NCI-H1092 treated with DMSO at 0.1 percent for 48 hours (cell line): ENCODE measurements at places on chromosomes 4 and X.
A peak's percentile ranks its signal among the peaks of the same experiment; 100 is the strongest.

DNA sequence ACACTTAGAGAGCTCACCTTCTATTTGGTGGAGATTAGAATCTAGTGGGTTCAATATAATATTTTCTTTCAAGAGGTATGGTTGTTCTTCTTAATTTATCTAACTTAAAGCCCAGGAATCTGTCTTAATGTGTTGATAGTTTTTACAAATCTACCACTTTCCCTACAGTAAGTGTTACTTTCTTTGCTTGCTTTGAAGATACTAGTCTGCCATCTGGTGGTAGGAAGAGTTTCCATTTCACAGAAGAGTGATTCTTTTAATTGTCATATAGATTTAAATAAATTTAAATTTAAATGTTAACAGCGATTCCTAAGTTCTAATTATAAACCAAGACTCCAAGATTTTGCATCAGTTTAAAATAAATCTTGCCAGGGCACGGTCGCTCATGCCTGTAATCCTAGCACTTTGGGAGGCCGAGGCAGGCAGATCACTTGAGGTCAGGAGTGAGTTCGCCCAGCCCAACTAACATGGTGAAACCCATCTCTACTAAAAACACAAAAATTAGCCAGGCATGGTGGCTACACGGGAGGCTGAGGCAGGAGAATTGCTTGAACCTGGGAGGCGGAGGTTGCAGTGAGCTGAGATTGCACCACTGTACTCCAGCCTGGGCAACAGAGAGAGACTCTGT, 43.5 kb downstream of the NUDT9 start:
- DNase-seq, result peak; percentile 39

DNA sequence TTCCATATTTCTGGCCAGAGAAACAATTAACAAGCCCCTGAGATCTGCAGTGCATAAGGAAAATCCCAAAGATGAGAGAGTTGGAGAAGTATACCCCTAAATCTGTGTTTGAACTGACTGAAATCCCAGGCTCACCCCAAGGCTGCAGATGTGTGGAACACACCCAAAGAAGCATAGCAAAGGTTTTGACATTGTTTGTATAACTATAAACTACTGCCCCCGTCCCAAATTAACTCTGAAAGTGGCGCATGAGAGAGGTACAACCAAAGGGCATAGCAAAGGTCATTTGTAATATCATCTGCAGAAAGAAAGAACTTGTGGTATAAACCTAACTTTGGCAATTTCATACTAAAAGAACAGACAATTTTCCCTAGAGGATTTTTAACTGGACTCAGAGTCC, 157.9 kb downstream of the DCAF12L1 start:
- DNase-seq, result no peak

- no peak for DNase-seq
Observed at GRCh38 chr4:38233727-38234480, 273.7 kb downstream of the PTTG2 start.

- no peak for DNase-seq
Observed at GRCh38 chr4:3249711-3250437, 915 bp downstream of the MSANTD1 start.

GRCh38 chrX:1292575-1293290, 24.1 kb downstream of the CSF2RA start:
- DNase-seq, result no peak

DNA sequence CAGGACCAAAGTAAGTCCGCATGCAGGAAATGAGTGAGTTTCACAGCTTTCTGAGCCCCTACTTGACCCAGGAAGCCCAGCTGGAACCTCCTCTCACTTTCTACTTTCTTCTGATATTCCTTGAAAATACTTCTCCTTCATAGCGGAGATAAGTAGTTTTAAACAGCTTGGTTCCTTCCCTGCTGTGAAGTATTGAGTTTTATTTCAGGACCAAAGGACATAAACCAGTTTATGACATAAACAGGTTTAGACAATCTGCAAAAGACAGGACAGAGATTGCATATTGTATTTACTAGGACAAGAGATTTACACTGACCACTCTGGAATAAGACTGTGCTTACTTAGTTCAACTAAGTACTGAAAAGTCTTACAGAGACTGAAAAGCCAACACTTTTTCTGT, 54.8 kb downstream of the PAGE2 start:
- no peak for DNase-seq

- no peak for DNase-seq
Observed at GRCh38 chr4:46385946-46386345, 4.0 kb downstream of the GABRA2 start.

- no peak for DNase-seq
Observed at GRCh38 chrX:44747969-44748368, 95.9 kb upstream of the DUSP21 start.

DNA sequence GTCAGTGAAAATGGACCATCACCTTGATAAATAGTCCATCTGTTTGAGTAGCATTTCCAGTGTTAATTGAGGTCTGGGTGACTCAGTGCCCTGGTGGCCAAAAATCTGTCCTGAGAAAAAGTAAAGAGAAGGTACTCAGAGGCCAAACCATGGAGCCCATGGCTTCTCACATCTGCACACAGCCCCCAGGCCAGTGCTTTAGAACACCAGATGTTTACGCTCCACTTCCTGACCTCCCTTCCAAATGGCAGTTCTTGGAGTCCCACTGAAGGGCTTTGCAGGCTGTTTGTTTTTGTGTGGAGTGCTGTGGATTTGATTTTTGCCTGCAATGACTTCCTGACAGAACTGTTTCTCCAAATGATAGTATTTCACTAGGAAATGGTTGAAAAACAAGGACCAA, 60.2 kb upstream of the GPC4 start:
- no peak for DNase-seq

DNA sequence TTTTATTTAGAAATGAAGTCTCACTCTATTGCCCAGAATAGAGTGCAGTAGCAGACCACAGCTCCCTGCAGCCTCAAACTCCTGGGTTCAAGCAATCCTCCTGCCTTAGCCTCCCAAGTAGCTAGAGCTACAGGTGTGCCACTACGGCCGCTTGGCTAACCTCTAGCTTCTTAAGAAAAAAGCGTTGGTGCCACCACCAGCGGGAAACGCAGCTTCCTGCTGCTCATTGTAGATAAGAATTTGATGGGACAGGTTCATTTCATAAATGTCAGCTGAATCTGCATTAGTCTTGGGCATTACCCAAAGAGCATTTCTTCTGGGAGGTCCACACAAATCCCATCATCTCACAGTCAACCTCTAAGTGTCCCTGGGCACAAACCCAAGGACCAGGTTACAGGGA, 33.2 kb upstream of the NAP1L5 start:
- DNase-seq, result no peak

GRCh38 chrX:3145716-3146115, 104.4 kb downstream of the ARSF start:
- no peak for DNase-seq

GRCh38 chr4:80058740-80059139, 14.3 kb downstream of the ANTXR2 start:
- DNase-seq, result no peak

GRCh38 chr4:173499658-173500535, 30.1 kb downstream of the HAND2 start:
- no peak for DNase-seq

DNA sequence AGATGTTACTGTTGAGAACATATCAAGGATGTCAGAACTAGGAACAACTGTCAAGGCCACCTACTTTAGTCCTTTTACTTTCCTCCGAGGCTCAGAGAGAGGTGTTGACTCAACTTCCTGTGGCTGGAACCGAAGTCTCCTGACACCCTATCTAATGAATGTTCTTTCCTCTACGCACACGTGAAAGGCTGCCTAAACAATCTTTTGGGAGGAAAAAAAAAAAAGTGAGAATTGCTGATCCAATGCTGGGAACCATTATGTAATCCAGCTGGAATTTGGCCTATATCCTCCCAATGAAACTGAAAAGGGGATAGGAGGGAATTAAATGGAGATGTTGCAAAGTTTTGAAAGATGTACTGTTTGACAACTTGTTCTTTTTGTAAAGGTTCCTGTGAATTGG, 8.3 kb upstream of the MAP7D3 start:
- no peak for DNase-seq

DNA sequence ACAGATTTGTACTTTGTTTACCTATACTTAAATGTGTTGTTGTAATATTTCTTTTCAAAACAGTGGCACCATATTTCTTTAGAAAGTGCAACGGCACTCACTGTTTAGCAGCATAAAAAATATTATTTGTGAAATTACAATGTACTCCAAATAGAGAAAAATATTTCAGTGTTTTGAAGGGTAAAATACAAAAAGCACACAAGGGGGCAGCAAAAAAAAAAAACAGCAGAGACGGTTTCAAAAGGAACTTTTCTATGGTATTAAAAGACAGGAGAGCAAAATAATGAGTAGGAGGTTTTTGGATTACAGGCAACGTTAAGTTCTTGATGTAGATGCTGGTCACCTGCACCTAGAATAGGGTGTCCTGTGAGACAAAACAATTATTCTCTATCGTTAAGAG, 2.0 kb downstream of the NUDT11 start:
- DNase-seq, result no peak

DNA sequence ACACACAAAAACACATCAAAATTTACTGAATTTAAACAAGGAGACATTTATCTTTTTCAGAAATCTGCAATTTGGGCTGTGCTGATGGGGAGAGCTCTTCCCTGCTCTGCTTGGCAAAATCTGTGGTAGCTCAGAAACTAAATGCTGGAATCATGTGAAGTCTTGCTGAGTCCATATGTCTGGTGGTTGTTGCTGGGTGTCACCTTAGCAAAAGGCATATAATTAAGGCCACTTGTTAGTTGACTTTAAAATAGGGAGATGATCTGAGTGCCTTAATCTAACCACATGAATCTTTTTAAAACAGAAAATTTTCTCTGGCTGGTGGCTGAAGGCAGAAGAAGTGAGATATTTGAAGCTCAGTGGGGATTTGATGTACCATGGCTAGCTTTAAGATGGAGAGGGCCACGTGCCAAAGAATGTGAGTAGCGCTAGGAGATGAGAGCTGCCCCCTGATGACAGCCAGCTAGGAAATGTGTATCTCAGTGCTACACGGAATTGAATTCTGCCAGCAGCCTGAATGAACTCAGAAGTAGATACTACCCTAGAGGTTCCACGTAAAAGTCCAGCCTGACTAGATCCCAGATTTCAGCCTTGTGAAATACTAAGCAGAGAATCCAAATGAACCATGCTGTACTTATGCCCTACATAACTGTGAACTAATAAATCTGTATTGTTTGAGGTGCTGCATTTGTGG, 7.6 kb upstream of the GUF1 start:
- DNase-seq, result no peak

- DNase-seq, result no peak
Observed at GRCh38 chr4:84957514-84958420, 8.7 kb downstream of the WDFY3 start.

GRCh38 chr4:69830560-69831269, 29.2 kb downstream of the SULT1E1 start:
- DNase-seq, result peak; percentile 52

- DNase-seq, result peak; percentile 22
Observed at GRCh38 chr4:186554914-186555827, at the start of gene MTNR1A. TSS of gene MTNR1A (minus strand) at chr4:186555567. CDS start at chr4:186555365, 202 bp downstream.

DNA sequence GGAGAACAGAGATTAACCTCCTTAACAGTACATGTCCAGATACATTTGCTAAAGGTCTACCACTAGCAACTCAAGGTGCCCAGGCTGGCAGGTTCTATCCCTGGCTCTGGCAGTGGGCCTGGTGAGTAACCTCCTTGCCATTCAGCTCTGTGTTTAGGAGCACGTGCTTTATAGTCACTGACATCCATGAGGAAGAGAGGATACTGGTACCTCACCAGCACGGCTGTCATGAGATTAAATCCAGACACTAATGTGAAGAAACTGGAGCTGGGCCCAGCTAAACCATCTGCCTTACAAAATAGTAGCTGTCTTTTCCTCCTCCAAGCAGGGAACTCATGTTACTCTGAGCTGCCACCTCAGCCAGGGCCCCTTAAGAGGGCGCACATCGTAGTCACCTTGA, 45.3 kb downstream of the GPRASP3 start:
- DNase-seq, result no peak

GRCh38 chr4:53514509-53514908, 76.8 kb downstream of the LNX1 start:
- no peak for DNase-seq

- DNase-seq, result no peak
Observed at GRCh38 chr4:77100234-77100633, 24.4 kb upstream of the CCNI start.

DNA sequence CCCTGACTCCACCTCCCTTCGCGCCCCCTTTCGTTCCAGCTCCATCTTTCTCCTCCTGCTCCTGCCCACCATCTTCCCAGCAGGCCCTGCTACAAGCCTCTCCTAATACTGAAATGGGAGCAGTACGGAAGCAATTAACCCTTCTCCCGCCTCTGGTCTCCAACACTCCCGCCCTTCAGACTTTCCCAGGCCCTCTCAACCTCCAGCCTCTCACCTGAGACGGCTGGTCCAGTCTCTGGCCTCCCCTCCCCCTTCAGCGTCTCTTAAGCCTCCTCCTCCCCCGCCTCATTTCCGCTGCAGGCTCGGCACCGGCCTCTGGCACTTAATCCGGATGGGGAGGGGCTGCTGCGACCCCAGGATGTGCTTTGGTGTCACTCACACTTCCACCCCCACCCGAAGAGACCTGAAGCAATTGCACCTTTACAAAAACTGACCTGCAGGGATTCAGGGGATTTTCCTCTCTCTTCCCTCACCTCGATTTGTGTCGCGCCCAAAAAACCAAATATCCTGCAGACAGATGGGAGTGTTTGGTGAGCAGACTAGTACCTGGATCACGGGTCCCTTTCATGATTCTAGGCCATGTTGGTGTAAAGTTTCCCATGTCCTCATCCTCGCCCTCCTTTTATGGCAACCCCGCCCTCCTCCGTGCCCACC, 657 bp downstream of the TCEAL8 start:
- DNase-seq, result peak; percentile 59

DNA sequence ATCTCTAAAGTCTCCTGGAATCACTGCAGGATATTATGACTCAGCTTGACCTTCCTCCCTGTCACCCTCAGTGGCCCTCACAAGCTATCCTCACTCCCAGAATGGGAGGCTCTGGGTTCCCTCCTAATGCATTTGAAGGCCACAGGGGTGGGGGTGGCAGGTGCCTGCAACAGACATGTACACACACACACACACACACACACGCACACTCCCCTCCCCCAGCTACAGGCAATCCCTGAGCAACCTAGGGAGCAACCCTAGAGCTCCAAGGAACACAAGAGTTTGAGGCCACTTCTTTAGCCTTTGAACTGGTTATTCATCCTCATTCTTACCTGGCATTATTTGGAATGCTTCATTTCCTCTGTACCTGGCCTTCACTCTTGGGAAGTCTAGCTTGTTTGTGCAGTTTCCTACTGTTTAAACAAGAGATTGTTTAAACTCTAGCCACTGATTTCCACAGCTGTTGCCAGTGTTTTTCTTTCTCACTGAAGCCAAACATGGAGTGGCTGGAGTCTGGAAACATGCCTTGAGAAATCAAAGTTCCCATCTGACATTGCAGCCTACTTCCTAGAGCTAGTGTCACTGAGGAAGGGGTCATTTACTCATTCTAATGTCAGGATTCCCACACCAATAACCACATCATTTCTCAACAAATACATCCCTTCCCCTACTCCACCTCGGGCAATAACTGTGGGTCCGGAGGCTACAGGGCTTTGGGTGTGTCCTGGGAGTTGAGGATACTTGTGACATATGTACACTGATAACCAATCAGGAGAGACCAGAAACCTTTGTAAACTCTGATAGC, 37.7 kb downstream of the MAOA start:
- DNase-seq, result peak; percentile 26
